ENCODE measurements at places on chromosomes 7 and 10.

DNA sequence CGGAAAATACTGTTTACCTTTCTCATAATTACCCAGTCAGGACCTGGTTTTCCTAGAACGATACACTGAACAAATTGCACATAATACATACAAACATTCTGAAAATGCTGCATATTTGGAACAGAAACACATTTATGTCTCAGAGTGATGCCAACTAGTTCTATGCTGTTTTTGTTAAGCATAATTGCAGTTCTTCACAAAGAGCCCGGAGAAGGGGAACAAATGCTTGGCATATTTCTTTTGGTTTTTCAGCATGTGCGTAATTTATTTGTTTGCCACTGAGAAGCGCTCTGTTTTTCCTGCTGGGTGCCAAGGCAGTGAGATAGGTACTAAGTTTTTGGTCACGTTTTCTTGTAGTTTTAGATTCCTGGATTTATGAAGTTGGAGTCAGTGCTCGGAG is 181.0 kb upstream of the MDFIC start:
- no peak for DNase-seq

DNA sequence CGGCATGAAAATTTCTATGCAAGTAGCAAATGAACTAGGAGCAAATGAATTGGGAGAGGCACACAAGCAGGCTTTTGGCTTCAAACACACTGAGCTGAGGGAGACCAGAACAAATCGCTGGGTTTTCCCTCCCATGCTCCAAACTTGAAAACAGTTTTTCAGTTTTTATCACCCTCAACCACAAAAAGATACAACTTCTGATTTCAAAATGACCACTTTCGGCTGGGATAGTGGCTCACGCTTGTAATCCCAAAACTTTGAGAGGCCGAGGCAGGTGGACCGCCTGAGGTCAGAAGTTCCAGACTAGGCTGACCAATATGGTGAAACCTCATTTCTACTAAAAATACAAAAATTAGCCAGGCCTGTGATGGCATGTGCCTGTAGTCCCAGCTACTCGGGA is 9.0 kb upstream of the CHUK start:
- DNase-seq = no peak

DNA sequence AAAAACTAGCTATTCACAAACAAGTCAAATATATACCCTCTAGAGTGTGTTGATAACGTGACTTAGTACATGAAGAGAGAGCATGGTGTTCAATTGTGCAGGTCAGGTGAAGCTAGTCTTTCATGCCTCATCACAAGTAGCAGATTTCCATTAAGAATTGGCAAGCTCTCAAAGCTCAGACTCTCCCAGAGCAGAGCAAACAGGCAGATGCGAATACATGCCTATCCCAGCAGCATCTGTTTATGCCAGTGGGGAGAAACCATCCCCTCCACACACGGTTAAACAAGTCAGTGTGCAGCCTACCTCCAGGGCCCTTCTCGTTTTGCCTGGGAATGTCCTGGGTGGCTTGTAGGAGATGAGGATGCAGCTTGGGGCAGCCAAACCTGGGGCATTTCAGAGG is 532.5 kb upstream of the C7orf33 start:
- no peak for DNase-seq

GRCh38 chr7:1539882-1540775 is 9.6 kb downstream of the MAFK start:
- no peak for DNase-seq

DNA sequence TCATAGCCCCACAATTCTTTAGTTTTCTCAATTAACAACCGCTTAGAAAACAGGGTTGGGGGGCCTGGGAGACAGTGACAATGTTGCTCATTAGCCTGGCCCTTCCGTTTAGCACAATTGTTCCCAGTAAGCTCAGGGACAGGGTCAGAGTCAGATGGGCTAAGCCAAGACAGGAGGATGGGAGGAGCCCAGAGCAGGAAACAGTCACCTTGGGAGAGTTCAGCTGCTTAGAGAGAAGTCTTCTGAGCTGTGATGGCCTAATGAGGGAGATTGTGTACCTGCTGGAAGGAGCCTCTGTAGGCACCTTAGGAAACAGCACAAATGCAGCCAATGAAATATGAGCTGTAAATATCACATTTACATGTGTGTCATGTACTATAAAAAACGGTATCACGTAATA is 35.9 kb downstream of the SVOPL start:
- no peak for DNase-seq

DNA sequence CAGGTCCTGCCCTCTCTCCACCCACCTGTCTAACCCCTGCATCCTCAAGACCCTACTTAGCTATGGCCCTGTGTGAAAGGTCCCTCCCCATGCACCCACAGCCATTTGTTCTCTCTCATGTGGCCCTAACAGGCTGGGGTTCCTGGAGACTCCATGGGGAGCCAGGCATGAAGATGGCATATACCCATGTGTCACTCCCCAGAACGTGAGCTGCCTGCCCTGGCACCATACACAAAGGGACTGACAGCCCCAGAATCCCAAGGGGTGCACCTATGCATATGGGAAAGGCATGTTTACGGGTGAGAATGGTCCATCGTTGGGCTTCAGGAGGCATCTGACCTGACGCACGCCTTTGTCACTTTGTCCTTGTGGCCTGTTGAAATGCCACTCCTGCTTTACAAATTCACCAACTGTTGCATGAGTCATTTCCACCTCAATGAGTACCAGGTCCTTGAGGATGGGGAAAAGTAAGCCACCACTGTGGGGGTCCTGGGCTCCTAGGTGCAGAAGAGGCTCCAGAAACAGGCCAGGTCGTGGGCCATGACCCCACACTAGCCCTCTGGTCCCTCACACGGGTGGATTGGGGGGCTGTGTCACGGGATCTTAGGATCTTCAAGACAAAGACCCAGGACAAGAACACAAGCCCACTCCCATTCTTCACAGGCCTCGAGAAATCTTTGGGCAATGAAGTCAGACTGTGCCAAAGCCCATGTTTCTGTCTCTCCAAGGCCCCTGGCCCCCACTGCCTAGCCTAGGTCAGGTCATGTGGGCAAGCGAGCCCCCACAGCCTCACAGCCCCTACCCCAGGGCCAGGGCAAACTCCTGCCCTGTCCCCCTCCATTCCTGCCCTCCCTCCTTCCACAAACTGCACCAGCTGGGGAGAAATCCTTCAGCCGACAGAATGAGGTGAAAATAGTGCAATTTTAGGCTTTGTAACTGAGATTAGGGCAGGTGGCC is 8.6 kb downstream of the GPRIN2 start:
- DNase-seq = no peak

GRCh38 chr7:34497153-34497777 is 160.8 kb upstream of the NPSR1 start:
- DNase-seq = no peak

DNA sequence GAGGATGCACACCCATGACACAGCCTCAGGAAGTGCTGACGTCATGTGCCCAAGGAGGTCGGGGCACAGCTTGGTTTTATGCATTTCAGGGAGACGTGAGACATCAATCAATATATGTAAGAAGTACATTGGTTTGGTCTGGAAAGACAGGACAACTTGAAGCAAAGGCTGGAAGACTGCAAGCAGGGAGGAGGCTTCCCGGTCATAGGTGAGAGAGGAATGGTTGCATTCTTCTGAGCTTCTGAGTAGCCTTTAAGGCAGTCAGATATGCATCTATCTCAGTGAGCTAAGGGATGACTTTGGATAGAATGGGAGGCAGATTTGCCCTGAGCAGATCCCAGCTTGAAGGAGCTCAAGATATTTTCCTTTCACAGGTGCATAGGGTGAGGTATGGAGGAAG is 349.5 kb downstream of the TYW1 start:
- no peak for DNase-seq

GRCh38 chr10:3897156-3897555 is 112.1 kb upstream of the KLF6 start:
- no peak for DNase-seq

DNA sequence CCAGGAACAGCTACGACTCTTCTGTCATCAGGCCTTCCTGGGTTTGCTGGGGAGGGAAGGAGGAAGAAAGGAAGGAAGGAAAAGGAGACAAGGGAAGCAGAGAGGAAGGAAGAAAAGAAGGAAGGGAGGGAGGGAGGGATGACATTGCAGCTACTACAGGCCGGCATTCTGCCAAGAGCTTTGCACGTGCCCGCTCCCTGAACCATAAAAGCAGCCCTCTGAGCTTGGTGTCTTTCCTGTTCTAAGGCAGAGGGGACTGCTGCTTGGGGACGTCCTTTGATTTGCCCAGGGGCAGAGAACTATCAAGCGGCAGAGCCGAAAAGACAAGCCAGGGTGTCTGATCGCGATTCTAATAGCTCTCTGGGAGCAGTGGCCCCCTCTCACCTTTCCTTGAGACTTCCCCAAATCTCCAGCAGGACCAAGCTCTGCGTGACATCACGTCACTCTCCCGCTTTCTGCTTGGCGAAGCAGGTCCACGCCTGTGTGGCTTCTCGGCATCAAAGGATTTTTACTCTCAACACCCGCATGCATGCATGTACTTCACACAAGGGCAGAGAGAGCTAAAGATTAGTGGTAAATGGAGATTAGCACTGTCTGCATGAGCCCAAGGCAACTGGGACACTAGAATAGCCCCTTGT is 167.8 kb upstream of the AUTS2 start:
- DNase-seq = no peak

DNA sequence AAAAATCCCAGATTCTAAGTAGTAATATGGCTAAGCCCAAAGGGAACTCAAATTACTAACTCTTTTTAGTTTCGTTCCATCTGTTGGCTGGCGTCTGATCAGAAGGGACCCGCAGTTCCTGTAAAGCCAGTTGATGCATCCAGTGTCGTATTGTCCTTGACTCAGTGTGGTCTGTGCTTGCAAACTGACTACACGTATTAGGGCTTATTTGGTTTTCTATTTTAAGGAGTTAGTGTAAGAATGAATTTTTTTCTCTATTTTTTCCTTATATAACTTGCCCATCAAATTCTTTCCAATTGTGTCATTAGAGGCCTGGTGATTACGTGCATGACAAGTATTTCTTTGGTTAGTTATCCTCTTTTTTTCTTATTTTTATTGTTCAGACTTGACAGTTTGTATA is 9.7 kb downstream of the ABCA13 start:
- no peak for DNase-seq

DNA sequence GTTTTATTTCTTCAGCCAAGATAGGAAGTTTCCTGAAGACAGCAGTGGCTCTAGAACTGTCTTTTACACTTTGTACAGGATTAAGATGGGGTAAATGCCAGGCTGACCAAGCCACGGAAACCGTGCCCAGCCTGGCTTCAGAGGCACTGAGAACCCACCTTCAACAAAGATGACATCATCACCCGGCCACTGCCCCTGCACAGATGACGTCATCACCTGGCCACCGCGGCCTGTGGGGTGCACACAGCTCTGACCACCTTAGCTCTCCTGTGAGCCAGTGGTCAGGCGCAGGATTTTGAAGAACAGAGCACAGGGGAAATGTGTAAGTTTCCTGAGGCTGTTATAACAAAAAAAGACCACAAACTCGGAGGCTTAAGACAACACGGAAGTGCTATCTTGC is 486.4 kb upstream of the MKI67 start:
- no peak for DNase-seq

DNA sequence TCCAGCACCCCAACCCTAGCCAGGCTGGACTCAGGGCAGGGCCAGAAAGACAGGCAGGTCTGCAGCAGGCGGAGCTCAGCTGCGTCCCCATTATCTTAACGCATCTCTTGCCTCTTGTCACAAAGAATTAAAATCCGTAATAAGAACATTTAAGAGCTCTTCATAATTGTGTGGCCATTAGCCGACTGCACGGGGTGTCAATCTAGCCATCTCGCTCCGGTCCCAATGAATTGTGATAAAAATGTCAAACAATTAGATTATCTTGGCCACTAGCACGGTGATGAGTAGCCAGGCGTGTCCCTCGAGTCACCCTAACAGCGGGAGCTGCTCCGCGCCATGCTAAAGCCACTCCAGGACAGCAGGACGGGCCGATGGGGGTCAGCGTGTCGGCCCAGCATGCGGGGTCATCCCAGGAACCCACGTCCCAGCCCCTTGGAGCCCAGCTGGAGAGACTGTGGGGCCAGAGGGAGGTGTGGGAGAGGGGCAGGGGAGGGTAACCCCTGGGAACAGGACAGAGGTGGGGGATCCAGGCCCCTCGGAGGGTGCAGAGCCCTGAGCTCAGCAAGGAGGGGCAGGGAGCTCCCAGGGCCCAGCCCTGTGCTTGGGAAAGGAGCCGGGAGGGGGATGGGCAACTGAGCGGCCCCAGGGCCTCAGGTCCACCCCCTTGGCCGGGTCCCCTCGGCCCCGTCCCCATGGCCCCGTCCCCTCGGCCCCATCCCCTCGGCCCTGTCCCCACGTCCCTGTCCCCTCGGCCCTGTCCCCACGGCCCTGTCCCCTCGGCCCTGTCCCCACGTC is 17.7 kb upstream of the NKX6-2 start:
- no peak for DNase-seq

DNA sequence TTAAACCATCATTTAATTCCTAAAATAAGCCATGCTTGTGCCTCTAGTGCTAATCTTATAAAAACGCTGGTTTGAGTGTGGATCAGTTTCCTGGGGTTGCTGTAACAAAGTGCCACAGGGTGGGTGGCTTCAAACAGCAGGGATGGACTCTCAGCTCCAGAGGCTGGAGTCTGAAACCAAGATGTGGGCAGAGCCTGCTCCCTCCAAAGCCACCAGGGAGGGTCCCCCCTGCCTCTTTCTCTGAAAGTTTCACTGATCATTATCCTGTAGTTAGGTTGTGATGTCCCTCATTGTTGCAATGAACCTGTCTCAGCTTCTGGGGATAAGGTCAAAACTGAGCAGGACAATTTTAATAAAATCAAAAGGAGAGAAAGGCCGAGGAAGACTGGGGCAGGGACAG is 251.9 kb upstream of the TCERG1L start:
- no peak for DNase-seq

DNA sequence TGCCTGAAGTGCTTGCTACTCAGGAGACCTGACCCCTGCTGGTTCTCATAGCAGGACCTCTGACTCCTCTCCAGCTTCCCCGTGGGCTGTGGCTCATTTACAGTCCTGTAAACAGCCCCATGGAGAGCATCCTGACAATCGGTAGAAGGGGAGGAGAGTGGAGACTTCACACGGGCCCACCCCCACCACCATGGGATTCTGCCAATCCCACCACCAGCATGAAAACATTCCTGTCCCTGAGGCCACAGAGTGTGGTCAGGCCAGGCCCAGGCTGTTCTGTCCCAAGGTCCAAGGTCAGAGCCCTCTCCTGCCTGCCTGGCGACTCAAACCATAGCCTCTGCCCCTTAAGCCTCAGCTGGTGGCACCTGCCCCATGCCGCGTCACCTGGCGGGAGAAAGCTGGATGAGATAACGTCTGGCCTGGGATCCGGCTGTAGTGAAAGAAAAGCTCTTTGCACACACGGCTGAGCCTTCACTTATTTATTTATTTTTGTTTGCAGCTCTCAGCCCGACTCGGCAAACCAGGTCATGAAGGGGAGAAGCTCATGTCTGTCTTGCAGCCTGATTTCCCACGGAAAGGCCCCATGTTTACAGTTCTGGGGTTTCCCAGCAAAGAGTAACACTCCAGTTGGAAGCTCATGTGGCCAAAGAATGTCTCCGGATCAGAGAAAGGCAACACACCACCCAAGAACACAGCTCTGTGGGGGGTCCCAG is 293.6 kb upstream of the ZMIZ1 start:
- DNase-seq = no peak

- DNase-seq = no peak
Observed at GRCh38 chr7:149021725-149022062, 6.6 kb downstream of the PDIA4 start.

All from activated T-helper 1 cell treated with Interleukin-2 at 50 U/mL for 16 hours (primary cell).